ENCODE measurements at places on chromosomes 3 and 15.

DNA sequence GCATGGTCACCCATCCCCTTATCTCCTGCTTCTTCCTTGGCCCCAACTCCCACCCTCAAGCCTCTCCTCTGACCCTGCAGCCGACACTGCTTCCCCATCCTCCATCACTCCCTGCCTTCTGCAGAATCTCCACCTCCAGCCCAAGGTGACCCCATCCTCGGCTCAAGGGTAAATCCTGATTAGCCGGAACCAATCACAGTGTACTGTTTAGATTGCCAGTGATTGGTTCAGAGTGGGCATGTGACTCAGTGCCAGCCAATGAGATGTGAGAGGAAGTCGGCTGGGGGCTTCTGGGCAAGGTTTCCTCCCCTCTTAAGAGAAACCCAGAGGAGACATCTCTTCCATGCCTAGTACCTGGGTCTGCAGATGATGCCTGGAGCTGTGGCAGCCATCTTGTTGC lies 10.3 kb downstream of the CACNA2D2 start:
- no peak for DNase-seq

- no peak for DNase-seq
Measured at GRCh38 chr3:79199966-79200365, 567.8 kb downstream of the ROBO1 start.

DNA sequence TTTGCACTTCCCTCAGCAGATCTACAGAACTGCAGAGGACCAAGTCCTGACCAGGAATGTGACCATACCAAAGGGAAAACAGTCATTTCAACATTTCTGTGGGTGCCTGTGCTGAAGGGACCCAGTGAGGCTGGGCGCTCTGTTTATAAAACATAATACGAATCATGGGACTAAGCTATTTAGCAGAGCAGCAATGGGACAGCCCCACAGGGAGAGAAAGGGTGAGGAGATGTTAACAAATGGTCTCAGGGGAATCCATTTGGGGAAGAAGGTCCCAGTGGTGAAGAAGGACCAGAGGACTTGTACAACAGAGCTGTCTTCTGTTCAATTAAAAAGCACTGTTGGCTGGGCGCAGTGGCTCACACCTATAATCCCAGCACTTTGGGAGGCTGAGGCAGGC lies 1025.4 kb downstream of the FHIT start:
- no peak for DNase-seq

DNA sequence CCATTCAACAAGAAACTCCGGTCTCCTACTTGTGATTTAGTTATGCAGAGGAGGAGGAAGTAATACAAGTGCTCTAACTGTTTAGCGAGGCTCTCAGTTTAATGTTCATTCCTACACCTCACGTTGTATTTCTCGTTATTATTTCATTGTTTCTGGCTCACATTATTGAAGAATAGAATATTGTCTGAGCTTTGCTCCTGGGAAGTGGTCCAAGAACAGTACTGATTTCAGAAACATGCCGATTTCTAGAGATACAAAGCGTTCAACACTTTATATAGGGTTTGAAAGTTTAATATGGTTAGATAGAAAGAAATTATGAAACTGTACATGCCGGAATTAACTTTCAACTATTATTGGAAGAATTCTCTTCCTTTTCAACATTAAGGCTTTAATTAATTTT lies 1145.5 kb downstream of the TBL1XR1 start:
- DNase-seq: no peak

- no peak for DNase-seq
Measured at GRCh38 chr15:76162036-76162398, 102.2 kb downstream of the TMEM266 start.

GRCh38 chr15:71743861-71744382 lies 66.4 kb upstream of the NR2E3 start:
- DNase-seq: peak; percentile 58

DNA sequence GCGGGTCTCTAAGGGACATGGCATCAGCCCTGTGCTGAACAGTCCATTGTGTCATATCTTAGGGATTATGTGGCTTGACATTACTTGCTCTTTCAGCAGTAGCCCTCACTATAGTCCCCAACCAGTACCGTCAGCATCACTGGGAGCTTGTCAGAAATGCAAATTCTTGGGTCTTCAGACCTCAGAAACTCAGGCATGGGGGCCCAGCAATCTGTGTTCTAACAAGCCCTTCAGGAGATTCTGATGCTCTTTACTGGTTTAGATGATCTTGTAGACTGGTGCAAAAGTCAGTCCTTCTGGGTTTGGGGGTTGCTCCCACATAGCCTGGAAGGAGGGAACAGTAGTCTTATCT lies 39.0 kb upstream of the TRAK1 start:
- DNase-seq: no peak

- no peak for DNase-seq
Measured at GRCh38 chr15:54987881-54988280, 208.9 kb downstream of the RSL24D1 start.

DNA sequence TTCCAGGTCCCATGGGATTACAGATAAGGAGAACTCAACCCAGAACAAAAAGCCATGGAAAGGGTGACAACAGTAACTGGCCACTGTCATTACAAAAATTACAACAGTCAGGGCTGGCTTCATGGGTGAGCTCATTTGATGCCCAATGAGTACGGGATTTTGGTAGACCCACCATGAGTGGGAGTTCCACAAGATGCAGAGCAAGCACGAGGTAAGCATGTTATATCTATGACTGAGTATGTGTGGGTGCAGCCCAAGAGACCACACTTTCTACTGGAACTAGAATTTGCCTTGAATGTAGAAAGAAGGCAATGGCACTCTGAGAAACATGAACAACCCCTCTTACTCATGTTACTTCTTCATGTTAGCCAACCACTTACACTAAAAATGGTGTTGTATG lies 83.3 kb downstream of the IGF2BP2 start:
- DNase-seq: no peak

DNA sequence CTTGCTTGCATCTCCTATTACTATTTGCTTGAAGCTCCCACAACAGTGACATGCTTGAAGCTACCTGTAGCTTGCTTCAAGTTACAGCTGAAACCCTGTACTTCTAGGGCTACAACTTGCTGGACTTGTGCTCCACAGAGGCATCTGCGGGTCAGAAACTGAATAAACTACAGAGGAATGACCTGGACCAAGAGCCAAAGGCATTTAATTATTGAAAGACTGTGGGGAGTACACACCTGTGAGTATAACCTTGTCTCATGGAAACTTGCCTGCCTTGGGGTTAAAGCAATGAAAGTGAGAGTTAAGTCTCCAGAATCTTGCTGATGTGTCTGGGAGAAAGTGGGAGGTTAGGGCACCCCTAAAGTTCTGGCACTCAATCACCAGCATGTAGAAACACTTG lies 69.8 kb downstream of the UMPS start:
- no peak for DNase-seq

GRCh38 chr3:111899966-111900365 lies 40.9 kb downstream of the PHLDB2 start:
- DNase-seq: no peak

DNA sequence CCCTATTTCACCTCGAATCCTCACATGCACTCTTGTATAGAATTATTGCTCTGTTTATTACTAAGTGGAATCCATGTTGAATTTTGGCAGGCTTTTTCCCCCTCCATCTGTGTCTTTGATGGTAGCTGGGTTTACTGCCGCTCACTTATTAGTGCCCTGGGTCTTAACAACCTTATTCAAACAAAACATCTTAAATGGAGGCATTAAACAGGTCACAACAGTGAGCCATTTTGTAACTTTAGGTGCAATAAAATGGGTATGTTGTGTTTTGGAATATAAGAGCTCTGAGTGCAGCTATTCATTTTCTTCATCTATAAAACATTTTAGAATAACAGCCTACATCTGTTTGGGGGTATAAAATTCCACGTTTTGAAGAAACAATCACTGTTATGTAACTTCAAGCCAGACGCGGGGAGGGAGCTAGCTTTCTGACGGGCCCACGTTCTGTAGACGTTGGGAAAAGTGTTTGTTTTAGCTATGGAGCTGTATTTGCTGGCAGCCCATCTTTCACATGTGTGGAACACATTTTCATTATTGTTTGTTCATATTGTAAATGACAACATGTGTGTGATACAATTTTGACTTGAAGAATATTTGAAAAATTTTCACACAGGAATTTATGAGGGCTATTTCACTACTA lies 122.0 kb downstream of the SLC25A26 start:
- no peak for DNase-seq

DNA sequence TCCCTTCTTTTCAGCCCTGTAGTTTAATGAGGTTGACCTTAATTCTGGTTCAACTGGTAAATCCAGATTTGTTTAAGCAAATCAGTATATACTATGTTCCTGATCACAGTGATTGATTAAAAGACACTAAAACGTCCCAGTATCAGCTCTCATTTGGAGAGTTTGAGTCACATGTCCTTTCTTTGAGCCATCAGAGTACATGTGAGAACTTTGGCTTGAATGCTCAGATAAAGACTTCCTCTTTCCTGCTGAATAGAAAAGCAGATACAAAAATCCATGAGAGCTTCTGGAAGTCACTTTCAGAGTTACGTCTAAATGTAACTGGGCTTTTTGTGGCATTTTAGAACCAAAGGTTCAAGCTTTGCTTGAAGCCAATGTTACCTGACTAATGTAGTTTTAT lies 341.8 kb upstream of the SATB1 start:
- DNase-seq: no peak

- no peak for DNase-seq
Measured at GRCh38 chr3:44104043-44104442, 137.6 kb upstream of the TOPAZ1 start.

- no peak for DNase-seq
Measured at GRCh38 chr3:70315021-70315420, 2.6 kb upstream of the MDFIC2 start.

DNA sequence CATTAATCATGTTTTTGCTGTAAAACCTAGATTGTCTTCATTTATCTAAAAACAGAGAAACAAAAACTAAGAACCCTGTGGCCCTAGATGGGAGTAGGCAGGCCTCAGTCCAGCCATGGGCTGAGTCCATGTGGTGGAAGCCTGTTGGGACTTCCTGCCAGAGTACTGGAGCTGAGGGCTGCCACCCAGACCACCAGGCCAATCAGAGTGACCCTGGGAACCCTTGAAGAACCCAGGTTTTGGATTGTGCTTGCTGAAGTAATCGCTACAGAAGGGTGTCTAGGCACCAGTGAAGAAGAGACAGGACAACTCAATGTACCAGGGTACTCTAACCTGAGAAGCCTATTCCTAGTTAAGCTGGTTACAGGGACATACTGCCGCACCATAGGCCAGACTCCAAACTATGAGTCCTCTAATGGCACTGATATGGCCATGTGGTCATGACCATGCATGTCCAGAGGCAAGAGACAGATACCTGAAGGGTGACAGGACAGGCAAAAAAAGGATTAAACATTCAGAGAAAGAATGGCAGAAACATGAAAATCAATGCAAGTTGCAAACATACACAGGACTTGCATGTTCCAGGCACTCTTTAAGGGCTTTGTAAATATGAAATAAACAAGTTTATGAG lies 12.9 kb downstream of the CSRNP1 start:
- DNase-seq: no peak

DNA sequence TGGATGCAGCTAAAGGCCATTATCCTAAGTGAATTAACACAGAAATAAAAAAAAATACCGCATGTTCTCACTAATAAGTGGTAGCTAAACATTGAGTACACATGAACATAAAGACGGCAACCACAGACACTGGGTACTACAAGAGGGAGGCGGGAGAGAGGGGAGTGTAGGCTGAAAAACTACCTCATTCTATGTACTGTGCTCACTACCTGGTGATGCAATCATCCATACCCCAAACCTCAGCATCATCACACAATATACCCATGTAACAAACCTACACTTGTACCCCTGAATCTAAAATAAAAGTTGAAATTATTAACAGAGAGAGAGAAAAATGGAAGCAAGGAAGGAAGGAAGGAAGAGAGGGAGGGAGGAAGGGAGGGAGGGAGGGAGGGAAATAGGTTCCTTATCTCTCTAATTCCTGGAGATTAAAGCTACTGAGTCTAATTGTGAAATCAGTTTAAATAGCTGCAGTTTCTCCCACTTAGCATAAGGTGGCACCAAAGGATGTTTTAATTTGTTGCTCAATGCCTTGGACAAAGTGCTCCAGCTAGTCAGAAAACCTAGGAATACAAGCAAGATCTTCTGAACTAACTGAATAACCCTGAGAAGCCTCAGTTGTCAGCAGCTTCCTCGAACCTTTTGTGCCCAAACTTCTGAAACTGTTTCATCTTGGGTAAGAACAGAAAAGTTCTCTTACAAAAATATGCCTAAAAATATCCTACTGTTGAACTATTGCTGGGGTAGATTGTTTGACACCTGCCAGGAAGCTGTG lies 79.4 kb upstream of the ATP11B start:
- no peak for DNase-seq

Data from thyroid gland (tissue), 4 donors.